CD4-positive, alpha-beta T cell treated with Interleukin-15 for 1 hour (primary cell): ENCODE measurements at places on chromosomes 11 and 22.

DNA sequence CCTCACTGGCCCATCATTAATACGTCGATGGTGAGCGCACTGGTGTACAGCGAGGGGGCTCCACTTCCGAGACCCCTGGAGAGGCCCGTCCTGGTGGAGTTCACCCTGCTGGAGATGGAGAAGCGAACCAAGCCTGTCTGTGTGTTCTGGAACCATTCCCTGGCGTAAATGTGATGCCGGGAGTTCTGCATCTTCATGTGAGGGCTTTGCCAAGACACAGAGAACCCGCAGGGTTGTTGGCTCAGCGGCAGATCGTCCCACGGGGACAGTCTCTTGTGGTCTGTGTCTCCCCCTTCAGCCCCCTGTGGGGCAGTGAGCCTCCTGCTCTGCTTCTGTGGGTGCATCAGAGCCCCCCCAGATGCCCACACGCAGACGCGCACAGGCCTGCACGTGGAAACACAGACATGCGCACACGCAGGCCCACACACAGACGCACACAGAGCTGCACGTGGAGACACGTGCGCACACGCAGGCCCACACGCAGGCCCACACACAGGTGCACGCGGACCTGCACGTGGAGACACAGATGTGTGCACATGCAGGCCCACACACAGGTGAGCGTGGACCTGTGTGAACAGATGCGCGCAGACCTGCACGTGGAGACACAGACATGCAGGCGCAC is 55.8 kb upstream of the PRODH start:
- DNase-seq = no peak

DNA sequence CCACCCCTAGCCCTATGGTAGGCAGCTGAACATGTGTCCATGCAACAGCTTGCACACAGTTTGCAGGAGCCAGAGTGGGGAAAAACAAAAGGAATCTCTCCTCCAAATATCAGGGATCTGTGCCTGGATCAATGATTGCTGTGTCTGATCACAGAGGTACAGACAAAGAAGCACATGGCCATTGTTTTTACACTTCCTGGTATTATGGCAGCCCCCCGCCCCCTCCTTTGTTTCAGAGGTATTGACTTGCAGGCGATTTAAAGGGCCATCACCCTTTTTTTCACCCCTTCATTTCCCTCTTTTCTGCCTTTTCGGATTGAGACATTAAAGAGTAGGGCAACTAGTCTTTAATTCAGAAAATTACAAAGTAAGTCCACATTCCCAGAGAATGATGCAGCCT is 453.0 kb upstream of the LUZP2 start:
- DNase-seq = no peak

DNA sequence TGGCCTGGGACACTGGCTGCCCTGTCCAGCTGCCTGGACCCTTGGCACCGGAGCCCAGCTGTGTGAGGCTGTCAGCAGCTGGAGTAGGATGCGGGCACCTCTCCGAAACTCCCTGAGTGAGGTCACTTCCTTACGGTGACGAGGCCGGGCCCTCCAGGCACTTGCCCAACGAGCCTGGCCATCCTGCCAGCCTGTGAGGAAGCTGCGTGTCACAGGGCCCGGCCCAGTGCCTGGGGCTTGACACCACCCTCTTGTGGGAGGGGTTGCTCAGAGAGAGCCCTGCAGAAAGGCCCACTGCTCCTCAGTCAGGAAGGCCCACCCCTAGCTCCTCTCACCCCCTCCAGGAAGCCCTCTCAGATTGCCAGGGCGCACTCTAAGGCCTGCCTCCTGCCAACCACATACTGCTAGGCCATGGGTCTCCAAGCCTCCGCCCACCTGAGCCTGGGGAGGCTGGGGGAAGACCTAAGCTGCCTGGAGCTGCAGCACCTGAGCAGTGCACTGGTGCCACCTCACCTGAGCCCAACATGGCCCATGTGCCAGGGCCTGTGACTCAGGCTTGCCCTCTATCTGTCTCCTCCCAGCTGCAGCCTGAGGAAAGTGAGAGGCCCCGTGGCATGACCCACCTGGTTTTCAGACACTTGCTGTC is 4.3 kb upstream of the PHLDA2 start:
- DNase-seq = peak; percentile 86

- DNase-seq = no peak
Observed at GRCh38 chr11:103325686-103326069, 216.5 kb downstream of the DYNC2H1 start.

DNA sequence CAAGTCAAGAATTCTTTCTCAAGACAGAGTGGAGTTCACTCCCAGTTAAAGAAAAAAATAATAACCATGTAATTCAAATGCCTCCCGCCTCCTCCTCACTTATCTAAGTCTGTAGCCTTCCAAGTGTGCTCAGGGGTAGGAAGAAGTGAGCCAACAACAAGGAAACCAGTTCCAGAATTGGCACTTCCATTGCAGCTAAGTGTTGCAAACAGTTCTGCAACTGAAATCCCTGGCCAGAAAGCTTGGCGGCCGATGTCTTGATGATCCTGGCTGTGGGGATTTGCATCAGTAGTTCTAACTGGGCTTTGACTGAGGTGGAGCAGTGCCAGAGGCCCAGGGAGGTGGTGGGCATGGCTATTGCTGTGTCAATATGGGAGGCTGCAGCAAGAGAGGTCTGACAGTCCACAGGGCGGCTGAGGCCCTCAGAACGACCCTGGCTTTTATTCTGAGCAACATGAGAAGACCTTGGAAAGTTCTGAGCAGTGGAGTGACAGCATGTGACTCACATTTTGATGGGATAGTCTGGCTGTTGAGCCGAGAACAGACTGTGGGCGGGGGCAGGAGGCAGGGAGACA is 19.2 kb downstream of the DHCR7 start:
- no peak for DNase-seq
